GM18507 (cell line): ENCODE measurements at places on chromosomes 1 and 21.

DNA sequence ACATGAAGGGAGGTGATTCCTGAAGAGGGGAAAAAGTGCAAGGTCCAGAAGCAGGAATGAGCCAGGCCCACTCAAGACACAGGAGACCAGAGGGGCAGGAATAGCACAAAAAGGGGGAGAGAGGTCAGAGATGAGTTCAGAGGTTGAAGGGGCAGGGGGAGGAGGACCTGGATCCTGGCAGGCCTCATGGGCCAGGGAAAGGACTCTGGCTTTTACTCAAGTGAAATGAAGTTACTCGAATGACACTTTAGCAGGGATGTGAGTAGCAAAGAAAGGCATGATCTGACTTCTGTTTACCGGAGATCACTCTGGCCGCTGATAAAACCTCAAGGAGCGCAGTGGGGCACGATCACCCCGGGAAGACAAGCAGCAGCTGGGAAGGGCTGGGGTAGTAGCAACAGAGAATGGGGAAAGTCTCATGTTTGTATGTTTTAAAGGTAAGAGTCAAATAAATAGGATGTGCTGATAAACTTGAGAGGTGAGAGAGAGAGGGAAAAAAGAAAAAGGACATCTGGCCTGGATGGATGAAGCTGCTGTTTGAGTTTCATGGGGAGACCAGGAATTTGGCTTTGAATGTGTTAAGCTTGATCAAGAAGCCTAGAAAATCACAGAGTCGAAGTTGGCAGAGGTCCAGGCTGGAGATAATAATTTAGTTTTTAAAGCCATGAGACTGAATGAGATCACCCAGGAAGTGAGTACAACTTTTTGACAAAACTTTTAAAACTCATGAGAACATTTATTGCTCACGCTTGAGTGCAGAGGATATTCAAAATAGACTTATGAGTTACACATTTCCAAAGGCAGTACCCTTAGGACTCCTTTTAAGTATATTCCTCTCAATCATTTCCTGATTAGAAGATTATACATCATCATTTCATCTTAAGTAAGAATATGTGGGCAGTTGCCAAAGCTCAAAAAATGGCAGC lies 156.0 kb downstream of the RERE start:
- DNase-seq, result no peak

- no peak for DNase-seq
Measured at GRCh38 chr21:45017039-45017960, 57.1 kb upstream of the ADARB1 start.

GRCh38 chr21:41848533-41848932 lies 30.6 kb downstream of the PRDM15 start:
- DNase-seq, result no peak

GRCh38 chr1:63486629-63487028 lies 36.4 kb downstream of the ITGB3BP start:
- no peak for DNase-seq

- DNase-seq, result no peak
Measured at GRCh38 chr1:177440821-177441220, 270.1 kb downstream of the BRINP2 start.

DNA sequence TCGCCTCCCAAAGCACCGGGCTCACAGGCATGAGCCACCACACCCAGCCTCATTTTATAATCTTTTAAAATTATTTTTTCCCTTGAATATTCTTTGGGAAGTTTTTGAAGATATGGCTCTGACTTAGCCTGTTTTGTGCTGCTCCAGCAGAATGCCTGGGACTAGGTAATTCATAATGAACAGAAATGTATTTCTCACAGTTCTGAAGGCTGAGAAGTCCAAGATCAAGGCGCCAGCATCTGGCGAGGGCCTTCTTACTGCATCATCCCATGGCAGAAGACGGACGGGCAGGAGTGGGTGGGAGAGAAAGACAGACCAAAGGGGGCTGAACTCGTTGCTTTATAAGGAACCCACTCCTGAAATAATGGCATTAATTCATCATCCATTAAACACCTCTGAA lies 99.0 kb upstream of the SLC25A33 start:
- no peak for DNase-seq

DNA sequence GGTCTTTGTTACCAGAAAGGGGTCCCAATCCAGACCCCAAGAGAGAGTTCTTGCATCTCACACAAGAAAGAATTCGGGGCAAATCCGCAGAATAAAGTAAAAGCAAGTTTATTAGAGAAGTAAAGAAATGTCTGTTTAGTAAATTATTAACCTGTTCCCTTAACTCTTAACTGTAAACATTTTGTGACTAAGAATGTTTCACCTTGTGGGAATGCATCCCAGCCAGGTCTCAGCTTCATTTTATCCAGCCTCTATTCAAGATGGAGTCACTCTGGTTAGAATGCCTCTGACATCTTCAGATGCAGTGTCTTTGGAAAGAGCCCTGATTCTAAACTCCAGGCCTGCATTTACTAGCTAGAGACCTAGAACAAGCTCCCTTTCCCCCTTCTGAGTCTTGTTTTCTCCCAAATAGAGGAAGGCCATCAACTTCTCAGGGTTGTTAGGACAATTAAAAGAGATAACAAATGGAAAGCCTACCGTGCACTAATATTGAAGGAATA lies 4.5 kb upstream of the FABP3 start:
- no peak for DNase-seq

DNA sequence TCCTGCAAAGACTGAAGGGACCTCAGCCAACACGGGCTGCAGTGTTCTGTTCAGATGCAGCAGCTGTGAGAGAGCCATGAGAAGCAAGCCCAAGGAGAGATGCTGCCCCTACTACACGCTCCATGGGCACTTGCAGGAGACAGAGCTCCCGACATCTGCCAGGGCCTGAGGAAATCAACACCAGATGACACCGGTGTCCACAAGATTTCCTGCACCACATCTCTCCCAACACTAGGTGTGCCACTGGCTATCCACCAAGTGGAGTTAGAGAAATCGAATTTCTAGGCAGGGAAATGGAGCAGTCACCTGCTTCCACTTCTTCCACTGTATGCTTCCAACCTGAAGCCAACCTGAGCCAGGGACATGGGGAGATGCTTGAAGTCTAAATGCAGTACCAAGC lies 445.3 kb downstream of the RWDD3 start:
- no peak for DNase-seq

DNA sequence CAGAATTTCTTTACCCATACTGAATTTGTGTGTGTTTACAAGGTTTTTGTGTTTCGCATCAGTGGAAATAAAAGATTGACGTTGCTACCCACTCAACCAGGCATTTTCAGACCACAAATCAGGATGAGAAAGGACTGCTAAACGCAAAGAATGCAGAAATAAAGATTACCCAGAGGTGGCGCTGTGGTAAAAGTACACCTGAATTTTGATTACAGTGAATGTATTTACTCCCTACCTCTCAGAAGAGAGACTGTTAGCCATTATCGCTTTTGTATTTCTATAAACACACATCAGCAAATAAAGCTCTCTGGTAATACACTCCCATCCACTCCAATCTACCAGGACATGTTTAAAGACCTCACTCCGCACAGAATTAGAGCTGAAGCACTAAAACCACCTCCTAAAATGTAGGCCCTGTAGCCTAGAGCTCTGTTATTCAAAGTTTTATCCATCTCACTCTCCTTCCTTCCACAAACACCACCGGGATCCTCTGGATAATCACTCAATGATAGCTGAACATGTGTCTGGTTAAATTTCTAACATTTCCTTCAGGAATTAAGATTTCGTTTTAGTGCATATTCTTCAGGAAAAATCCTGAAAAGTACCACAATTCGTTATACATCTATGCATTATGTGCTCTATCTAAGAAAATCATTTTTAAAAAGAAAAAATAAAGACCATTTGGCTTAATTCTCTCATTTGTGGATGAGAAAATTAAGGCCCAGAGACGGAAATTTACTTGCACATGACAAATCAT lies 2.5 kb upstream of the LMO4 start:
- DNase-seq, result no peak

DNA sequence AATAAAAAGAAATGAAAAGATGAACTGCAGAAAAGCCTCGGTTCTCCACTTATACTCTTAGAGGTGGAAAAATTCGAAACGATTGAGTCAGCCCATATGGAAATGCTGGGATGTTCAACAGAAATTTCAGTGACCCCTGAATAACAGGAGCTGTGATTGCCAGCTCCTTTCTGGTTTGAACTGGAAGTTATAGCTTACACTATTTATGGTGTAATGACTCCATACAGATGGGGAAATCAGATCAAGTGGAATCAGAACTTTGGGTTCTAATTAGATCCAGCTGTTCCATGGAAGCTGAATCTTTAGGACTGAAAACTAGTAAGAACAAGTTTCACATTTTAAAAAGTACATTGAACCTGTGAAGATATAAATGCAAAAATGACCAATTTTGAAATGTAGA lies 569.3 kb upstream of the ZRANB2 start:
- no peak for DNase-seq

DNA sequence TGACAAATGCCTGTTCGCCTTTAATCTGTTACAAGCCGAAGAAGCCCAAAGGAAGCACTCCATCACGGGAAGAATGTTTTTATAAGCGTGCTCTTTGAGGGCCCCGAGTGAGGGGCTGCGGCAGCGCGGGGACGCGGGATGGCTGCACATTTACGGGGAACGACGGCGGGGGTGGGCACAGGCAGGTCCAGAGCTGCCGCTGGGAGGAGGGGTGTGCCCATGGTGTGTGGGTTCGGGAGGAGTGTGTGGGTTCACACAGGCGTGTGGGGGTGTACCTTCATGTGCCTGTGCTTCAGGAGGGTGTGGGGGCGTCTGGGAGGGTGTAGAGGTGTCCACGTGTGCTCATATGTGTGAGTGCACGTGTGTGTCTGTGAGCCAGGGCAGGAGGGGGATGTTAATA lies 155.9 kb upstream of the ZC3H12A start:
- no peak for DNase-seq

- no peak for DNase-seq
Measured at GRCh38 chr1:59229138-59229537, 67.8 kb upstream of the FGGY start.

GRCh38 chr1:232621050-232621449 lies 8.9 kb downstream of the SIPA1L2 start:
- no peak for DNase-seq

DNA sequence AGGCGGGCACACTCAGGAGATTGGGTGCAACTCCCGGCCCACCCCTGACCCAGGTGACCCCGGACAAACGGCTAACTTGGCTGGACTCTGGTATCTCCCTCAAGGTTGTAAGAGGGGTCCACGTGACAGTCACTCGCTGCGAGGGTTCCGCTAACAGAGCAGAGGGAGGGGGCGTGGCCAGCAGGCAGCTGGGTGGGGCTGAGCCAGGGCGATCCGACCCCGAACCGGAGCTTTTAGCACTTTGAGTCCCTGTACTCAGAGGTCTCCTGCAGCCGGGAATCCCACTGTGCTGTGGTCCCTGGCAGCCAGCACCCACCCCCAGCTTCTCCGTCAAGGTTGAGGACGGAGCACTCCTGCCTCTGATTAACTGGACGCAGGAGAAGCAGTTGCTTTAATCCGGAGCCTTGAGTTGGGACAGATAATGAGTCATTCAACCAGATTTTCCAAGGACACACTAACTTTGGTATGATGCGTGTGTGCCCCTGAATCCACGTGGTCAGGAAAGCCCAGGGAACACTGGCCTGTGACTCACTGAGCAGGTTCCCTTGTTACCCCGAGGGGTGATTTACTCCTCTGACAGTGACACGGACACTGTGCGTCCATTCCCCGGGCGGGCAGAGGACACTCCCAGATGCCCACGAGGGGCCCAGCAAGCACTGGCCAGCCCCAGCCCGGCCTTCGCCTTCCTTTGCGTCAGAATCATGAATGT lies 16.8 kb downstream of the TRPM2 start:
- DNase-seq, result no peak

DNA sequence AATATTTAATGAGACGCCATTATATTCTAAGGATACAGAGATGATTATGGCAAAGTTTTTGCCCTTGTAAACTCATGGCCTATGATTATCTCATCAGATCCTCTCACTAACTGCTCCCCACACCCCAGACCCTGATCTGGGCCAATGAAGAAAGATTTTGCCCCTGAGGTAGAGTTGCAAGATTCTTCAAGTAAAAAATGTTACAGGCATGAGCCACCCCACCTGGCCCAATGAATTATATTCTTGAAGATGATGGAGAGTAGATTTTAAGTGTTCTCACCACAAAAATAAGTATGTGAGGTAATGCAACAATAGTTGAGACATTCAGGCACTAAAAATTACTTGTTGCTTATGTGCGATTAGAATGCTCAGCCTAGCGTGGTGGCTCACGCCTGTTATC lies 1.8 kb upstream of the CNR2 start:
- DNase-seq, result no peak

- no peak for DNase-seq
Measured at GRCh38 chr1:175399795-175400194, 207.2 kb upstream of the KIAA0040 start.

- DNase-seq, result no peak
Measured at GRCh38 chr1:210072896-210073504, 135.0 kb downstream of the SYT14 start.

- DNase-seq, result no peak
Measured at GRCh38 chr1:148309940-148310500, 157.9 kb upstream of the NBPF11 start.

- DNase-seq, result peak; percentile 11
Measured at GRCh38 chr21:33587792-33588484, 546 bp downstream of the DONSON start.

GRCh38 chr1:221239792-221240191 lies 360.5 kb downstream of the HLX start:
- DNase-seq, result no peak

GRCh38 chr21:42561762-42562650 lies 48.4 kb downstream of the SLC37A1 start:
- DNase-seq, result no peak

DNA sequence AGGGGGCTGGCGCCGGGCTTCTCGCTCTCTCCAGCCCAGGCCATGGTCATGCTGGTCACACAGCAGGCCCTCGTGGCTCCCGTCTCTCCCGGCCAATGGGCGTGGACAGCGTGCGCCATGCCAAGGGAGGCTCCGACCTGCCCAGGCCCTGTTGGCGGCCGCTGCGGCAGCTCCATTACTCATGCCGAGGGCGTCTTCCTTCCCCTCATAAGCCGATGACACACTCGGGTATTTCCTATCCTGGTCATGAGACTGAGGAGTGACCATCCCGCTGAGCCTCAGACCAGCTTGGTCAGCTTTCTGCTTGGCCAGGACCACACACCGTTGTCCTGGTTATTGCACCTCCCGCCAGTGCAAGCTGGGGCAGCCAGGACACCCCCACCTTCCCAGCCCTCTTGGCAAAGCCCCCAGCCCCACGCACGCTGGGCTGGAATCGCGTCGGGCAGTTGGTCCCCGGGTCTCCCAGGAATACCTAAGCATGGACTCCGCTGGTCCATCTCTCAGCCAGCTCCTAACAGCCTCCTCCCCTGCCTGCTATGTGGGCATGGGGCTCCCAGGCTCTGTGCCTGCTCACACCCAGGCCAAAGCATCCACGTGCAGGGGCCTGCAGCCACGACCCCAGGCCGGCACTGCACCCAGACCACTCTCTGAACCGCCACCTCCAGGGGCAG lies 49.8 kb downstream of the ARHGEF16 start:
- DNase-seq, result no peak

- no peak for DNase-seq
Measured at GRCh38 chr1:180785291-180785690, 127.4 kb upstream of the KIAA1614 start.

- DNase-seq, result no peak
Measured at GRCh38 chr1:236774926-236775325, 20.2 kb upstream of the MTR start.
